Activated CD4-positive, alpha-beta T cell treated with anti-CD3 and anti-CD28 coated beads for 48 hours (primary cell): ENCODE measurements at places on chromosomes 16 and 17.

DNA sequence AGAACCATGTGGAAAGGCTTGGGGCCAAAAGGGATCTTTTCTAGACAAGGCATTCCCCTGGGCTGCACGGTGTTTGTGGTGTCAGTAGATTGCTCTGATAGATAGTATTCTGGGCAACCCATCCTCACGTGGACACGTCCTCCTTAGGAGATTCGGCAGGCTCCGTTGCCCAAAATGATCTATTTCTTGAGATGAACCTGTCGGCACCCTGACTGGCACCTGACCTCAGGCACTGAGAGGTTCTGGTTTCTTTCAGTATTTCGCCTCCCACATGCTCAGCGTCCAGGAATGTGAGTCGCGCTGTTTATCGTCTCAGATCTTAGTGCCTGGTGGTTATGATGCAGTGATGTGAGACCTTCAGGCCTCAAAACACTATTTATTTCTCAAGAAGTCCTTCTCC, 89.7 kb downstream of the MARCHF10 start:
- peak; percentile 61 for DNase-seq

GRCh38 chr16:11049396-11050059, 105.2 kb downstream of the CLEC16A start:
- no peak for DNase-seq

- DNase-seq, result peak; percentile 80
These were observed at the start of gene HID1 for GRCh38 chr17:74972107-74972972. Gene HID1, minus strand, starts transcription at chr17:74972759. Its CDS starts 103 bp downstream, at chr17:74972656.

- DNase-seq, result no peak
These were observed 184.0 kb downstream of the CYLD start for GRCh38 chr16:50925758-50926357.

- DNase-seq, result no peak
These were observed 32.8 kb downstream of the TMEM186 start for GRCh38 chr16:8764525-8765250.

DNA sequence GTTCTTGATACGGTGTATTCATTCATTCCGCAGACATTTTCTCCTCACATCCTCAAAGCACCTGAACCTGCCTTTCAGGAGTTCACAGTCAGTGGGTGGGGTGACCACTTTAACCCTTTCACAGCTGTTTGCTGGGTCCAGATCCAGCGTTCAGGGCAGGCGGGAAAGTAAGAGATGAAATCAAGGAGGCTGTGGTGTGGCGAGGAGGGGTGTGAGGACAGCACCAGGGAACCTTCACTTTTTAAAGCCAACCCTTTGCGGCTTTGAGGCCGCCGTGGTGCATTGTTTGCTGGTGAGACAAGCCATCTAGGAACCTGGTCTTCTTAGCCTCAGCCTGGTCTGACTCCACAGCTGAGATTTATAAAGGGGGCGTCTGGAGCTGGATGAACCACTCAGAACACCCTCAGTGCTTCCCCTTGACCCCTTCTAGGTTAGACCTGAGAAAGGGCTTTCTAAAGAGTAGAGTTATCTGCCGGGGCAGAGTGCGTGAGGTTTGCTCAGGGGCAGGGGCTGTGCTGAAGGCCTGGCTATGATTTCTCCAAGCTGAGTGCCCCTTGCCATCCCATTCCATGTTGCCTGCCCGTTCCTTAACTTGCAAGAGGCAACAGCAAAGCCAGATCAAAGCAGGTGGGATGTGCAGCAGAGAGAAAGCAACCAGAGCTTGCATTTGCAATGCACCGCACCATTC, 933 bp downstream of the CCR7 start:
- peak; percentile 66 for DNase-seq

DNA sequence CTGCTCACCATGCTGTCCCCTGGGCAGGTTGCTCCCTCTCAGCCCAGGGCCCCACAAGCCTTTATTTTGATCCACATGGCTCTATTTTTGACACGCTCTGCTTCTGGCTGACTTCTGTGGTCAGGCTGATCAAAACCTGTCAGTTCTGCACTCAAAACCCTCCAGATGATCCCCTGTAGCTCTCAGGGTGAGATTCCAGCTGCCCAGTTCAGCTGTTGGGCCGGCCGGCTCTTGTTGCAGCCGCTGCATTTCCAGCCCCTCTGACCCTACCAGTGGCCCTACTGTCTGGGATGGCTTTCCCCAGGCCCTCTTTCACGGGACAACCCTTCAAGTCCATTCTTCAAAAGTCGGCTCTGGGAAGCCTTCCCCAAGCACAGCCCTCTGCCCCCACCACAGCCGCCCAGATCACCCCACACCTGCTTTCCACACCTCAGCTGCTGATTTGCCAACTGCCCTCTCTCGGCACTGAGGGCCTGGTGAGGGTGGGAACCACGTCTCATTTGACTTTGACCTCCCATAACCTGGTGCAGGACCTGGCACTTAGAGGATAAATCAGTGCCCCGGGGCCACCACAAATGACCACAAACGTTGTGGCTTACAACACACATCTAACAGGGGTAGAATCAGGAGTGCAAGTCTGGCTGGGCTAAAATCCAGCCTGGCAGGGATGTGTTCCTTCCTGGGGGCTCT, 16.3 kb upstream of the CACNG4 start:
- DNase-seq, result no peak

- no peak for DNase-seq
These were observed 1378.8 kb upstream of the CDH8 start for GRCh38 chr16:63415014-63415413.

DNA sequence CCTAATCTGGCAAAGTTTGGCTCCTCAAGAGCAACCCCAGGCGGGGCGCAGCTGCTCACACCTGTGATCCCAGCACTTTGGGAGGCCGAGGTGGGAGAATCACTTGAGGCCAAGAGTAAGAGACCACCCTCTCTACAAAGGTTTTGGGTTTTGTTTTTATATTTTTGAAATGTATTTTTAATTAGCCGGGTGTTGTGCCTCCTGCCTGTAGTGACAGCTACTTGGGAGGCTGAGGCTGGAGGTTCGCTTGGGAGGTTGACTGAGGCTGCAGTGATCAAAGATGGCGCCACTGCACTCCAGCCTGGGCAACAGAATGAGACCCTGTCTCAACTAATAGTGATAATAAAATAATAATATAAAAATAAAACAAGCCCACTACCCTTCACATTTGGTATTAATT, 756 bp upstream of the USP7 start:
- no peak for DNase-seq

DNA sequence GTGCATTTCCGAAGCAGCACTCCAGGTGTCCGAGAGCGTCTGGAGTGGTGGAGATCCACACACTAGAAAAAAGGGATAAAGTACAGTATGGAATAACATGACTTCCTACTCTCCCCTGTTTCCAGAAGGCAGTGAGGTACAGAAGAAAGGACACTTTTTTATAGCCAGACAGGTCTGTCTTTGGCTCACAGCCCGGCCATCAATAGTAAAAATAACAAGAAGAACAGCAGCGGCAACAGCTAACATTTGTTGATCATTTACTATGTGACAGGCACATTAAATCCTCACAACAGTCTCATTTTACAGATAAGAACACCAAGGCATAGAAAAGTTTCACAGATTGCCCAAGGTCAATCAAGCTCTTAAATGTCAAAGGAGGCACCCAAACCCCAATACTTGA, 16.2 kb downstream of the DYNLRB2 start:
- no peak for DNase-seq

- DNase-seq, result peak; percentile 43
These were observed 9.0 kb upstream of the CDH5 start for GRCh38 chr16:66357523-66357928.

DNA sequence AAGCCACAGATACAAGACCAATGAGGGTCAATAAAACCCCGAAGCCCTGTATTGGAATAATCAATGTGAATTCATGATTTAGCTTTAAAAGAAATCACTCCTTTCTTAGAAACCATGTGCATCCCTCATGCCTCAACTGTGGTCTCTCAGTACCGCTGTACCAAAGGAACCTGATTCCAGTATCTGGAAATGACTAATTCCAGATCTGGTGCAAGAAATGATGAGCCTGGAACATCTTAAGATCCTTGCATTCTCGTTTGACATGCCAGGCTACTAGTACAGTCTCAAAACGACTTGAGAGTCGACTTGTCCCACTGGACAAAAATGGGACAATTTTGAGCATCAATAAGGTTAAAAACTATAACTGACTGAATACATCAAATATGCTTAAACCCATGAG, 21.2 kb downstream of the USP31 start:
- no peak for DNase-seq

DNA sequence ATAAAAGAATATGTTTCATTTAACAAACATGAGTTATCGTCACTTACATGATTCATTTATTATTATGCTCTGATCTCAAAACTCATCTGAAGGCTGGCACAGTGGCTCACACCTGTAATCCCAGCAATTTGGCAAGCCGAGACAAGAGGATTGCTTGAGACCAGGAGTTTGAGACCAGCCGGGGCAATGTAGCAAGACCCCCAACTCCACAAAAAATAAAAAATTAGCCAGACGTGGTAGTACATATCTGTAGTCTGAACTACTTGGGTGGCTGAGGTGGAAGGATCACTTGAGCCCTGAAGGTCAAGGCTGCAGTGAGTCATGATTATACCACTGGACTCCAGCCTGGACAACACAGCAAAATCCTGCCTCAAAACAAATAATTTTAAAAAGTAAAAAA, 16.0 kb downstream of the APPBP2 start:
- DNase-seq, result no peak

- DNase-seq, result peak; percentile 89
These were observed at the start of gene ZNF652 for GRCh38 chr17:49361902-49362722. Gene ZNF652, minus strand, starts transcription at chr17:49362250. Its CDS starts 44,525 bp downstream, at chr17:49317725.

DNA sequence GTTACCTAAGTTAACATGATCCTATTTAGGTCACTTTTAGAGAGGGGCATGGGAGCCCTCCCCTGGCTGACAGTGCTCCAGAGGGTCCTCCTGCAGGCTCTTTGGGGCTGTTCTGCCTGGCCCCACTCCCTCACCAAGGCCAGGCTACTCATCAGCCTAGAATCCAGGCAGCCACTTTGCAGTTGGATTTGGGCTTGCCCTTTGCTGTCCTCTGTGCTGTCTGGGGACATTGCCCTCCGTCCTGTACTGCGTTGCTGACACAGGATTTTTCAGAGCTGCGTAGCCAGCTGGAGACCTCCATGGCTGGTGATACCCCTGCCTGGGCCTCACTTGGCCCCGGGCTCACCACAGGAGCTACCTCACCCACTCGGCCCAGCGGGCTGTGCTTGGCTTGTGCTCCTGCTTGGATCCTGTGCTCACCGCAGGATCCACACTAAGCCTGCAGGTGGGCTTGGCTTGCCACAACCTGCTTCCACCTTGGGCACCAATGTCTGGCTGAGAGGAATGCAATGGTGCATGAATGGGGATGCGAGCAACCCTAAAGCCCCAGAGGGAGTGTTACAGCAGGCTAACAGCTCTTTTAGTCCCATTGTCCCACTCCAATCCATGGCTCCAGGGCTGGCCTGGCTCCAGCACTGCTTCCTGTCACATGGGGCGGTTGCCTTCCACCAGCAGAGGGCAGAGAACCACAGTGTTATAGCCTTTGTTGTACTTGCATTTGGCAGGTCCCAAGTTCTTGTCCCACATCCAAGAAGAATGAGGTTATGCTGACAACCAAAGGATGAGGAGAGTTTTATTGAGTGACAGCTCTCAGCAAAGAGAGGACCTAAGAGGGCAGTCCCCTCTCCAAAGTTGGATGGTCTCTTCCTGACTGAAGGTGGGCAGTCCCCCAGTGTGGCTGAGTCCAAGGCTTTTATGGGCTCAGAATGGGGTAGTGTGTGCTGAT, 21.5 kb downstream of the CCL4 start:
- no peak for DNase-seq

DNA sequence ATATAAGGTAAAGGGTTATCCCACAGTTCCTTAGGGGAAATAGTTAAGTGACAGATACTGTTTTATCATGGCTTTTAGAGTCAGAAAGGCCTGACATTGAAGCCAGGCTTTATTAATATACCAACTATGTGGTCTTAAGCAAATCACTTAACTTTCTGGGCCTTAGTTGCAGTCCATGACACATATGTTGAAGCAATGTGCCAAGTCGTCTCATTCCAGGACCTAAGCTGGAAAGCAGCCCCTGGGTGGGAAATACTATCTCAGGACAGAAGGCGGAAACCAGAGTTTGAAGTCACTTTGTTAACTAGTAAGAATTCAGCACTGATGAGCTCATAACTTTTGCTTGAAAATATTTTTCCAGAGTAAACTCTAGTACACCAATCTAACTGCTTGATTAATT, 80.0 kb downstream of the USP32 start:
- DNase-seq, result no peak

DNA sequence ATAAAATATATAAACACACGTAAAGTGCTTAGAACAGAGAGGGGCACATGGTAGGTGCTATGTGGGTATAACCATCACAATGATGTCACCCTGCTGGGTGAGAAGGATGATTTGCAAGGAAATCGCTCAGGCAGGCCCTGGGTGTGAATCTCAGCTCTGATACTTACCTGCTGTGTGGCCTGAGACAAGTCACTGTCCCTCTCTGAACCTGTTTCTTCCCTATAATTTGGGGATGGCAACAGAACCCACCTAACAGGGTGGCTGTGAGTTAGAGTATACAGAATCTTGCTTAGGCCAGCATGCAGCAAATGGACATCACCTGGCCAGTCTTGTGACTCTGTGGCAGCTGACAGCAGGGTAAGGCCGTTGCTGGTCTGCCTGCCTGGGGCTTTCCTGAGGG, 36.6 kb upstream of the ALKBH5 start:
- DNase-seq, result no peak
